ENCODE measurements at places on chromosomes 6 and 20.

DNA sequence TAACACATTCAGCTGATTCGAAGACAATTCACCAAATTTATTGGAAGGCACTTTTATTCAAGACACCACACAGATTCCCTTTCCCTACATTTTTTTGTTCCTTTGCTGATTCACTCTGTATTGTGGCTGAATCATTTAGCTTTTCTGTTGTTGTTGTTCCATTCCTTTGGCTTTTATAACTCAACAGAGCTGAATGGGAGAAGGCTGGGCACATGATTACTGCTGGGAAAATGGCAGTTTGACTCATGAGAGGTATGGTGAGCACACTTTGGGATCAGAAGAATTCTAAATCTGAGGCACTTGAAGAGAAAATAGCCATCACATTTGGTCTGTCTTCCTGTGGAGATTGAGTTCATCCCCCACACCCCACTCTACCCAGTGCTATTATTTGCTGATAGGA lies 15.7 kb upstream of the SAYSD1 start:
- no peak for DNase-seq

- DNase-seq, result no peak
Observed at GRCh38 chr6:39942903-39943580, 8.8 kb upstream of the MOCS1 start.

DNA sequence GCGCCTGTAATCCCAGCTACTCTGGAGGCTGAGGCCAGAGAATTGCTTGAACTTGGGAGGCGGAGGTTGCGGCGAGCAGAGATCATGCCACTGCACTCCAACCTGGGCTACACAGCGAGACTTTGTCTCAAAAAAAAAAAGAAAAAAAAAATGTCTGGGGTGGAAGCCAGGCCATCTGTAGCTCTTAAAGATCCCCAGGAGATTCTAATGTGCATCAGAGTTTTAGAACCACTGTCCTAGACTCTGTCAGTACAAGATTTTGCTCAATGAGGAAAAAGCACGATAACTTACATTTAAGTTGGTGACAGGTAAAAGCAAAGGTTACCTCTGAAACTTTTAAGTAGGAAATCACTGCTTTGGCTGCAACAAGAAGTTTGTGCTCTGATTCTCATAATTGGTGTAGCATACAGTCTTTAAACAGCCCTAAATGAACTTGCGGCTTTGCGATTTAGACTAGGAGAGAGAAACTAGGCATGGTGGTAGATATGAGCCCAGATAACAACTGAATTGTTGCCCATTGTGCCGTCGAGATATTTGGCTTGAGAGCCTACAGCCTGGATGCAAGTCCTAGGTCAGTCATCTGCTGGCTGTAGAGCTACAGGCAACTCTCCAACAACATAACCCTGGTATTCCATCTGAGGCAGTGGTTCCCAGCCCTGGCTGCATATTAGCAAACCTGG lies 67.2 kb downstream of the BACH2 start:
- DNase-seq, result no peak

DNA sequence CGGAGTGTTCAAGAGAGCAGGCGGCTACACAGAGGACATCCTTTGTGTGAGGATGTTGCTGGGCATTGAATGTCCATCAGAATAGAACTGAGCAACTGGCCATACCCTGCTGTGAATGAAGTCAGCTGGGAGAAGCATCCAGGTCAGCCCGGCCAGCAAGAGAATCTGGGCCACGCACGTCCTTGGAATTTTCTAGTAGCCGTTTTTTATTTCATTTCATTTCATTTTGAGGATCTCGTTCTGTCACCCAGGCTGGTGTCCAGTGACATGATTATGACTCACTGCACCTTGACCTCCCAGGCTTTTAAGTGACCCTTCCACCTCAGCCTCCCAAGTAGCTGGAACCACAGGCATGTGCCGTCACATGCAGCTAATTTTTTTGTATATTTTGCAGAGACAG lies 97.9 kb downstream of the SSR1 start:
- no peak for DNase-seq

- peak; percentile 61 for DNase-seq
Observed at GRCh38 chr6:153130515-153131036, 506 bp downstream of the RGS17 start.

GRCh38 chr20:34337982-34338726 lies 24.9 kb upstream of the ITCH start:
- DNase-seq, result no peak

DNA sequence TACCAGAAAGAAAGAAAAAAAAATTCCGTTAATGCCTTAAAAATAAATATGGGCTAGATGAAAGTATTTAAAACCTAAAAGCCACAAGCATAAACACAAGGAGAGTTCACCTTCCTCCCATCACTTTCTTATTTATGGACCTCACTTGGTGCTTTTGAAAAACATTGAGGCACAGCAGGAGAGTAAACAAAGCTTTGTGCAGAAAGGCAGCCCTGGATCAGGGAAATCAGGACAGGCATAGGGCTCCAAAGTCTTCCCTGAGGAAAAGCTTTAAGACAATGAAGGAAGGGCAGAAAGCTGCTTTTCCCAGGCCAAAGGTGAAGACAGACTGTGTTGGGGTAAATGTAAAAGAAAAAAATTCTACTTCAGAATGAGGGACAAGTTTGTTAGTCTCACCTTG lies 207.9 kb downstream of the CLVS2 start:
- DNase-seq, result peak; percentile 49

DNA sequence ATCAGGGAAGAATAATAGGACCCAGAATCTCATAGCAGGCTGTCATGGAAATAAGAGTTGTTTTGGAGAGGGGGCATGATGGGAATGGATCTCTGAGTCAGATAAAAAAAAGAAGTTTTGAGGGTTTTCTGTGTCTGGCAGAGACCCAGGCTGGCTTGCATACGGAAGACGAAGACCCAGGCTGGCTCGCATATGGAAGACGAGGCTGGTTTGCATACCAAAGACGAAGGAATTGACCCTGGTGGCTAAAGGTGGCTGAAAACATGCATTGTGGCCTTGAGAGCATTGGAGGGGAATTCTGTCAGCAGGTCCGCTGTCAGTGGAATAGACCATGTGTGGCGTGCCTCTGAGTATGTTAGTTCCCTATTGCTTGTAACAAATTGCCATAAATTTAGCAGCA lies 335.1 kb downstream of the BTBD3 start:
- peak; percentile 26 for DNase-seq

DNA sequence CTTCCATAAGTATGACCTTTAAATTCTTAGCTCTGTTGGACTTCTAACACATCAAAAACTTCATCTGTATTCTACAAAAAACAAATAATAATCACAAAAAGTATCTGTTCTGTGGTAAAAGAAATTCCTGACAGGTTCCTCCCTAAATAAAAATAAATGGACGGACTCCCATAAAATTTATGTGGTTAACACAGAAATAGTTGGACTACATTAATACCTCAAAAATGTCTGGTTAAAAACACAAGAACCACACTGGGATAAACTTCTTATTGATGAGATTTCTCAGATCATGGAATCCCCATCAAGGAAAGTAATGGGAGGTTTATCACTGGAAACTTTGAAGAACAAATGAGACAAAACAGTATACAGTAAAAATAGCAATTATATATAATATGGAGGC lies 172.4 kb downstream of the MOXD1 start:
- no peak for DNase-seq
